Stimulated activated CD4-positive, alpha-beta T cell treated with anti-CD3 and anti-CD28 coated beads, TNF-alpha, amount 100 ng/mL, for 1 hour (primary cell): ENCODE measurements at places on chromosomes 7 and 10.

DNA sequence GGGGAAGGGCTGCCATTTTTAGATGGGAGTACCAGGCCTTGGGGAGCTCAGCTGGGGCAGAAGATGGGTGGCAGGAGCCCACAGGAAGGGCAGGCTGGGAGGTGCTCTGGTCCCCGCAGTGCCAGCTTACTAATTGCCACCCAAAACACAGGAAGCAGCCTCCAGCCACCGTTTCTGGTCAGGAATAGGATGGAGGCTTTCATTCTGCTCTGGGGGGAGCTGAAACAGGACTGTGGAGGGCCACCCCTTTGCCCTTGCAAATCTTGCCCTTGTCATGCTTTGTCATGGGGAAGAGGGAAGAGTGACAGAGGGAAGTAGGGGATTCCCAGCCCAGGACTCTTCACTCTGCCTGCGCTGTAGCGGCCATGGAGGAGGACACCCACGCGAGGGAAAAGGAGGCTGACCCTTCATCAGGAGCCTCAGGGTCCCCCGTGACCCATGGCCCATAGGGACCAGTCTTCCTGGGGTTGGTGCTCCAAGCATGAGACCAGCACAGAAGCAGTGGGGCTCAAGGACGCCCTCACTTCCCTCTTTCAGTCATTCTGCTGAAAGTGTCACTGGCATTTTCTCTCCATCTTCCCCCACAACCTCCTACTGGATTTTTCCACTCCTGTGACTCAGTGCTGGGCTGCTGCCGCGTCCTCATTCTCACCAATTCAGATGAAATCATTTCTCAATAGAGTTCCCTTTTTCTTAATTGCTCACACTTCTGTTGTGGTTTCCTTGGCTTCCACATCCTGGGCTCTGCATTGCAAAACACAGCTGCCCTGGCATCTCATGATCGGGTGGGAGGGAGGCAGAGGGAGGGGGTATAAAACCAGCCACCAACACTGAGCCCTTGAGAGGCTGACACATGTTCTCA lies 61.9 kb downstream of the MKI67 start:
- DNase-seq: peak; percentile 49

- no peak for DNase-seq
Observed at GRCh38 chr10:44893604-44894468, 17.3 kb upstream of the TMEM72 start.

GRCh38 chr10:93568105-93568390 lies 1.6 kb downstream of the FFAR4 start:
- no peak for DNase-seq

DNA sequence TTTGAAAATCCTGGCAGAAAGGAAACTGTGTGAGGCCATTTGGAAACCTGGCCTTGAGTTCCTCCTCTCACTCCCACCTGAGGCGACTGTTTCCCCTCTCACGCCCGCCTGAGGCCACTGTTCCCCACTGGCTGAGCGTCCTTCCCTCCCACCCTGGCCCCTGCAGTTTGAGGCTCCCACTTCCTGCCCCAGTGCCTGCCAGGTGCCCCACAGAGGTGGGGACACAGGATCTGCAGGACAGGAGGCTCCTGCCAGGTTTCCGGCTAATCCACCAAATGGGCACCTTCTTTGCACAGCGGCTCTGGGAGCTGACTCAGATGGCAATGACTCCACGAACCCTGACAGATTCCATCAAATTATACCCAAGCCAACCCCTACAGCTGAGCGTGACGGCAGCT lies 24.3 kb upstream of the LARP4B start:
- no peak for DNase-seq

DNA sequence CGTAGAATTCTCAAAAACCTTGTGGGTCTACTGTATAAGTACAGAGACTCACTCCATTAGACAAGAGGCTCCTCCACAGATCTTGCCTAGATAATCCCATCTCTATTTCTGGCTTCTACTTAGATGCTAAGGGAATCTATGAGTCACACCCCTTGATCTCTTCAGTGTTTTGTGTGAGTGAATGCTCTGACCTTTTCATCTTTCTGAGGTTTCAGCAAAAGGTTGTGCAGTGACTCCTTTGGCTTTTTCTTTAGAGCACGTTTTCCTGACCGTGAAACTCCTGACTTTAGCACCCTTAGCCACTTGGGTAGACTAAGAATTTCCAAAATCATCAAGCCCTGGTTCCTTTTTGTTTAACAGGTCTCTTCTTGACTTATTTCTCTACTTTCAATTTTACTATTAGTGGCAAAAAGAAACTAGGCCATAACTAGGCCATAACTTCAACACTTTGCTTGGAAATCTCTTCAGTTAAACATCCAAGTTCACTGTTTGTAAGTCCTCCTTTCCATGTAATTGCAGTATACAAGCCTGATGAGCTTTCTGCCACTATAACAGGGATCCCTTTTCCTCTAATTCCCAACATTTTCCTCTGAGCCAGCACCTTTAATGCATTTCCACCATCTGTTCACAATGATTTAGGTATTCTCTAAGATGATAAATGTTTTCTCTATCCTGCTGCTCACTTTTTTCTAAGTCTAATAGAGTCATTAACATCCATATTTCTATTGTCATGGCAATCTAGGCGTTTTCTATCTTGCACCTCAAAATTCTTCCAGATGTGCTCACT lies 19.4 kb downstream of the COPG2 start:
- DNase-seq: no peak

DNA sequence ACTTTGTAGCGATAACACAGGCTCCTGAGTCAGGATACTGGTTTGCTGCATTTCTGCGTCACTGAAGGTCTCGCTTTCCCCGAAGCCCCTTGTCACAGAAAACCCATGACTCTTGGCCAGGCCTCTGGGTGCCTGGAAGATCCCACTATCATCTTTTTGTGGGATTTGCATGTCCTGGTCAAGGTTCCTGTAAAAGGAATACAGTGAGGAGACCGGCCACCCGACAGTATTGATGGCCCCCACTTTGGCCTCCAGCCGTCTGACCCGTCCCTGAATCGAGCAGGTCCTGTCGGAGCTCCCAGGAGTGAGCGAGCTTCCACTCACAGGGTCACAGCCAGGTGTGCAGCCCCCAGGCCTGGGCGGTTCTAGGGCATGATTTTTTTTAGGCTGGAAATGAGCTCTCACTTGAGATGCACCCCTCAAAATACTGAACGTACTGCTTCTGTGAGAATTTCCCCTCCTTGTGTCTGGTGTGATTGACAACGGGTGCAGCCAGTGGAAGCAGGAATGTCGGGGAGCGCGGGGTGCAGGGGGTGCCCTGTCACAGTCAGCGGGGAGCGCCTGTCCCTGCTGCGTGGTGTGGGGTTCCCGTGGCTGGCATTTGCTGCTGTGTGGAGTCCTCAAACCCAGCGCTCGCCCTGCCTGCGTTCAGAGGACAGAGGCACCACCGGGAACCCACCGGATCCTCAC lies 75.8 kb downstream of the DNAJB6 start:
- no peak for DNase-seq

GRCh38 chr7:154928136-154929005 lies 74.6 kb downstream of the PAXIP1 start:
- no peak for DNase-seq

DNA sequence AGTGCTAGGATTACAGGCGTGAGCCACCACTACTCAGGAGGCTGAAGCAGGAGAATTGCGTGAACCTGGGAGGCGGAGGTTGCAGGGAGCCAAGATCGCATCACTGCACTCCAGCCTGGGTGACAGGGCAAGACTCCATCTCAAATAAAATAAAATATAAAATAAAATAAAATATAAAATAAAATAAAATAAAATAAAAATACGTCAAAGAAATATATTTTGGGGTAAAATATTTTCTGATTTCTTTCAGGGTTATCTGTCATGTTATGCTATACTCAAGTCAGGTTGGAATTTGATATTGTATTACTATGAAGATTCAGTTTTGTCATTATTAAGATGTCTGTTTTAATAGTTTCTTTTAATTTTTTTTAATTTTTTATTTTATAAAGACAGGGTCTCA lies 99.4 kb upstream of the GHITM start:
- no peak for DNase-seq

DNA sequence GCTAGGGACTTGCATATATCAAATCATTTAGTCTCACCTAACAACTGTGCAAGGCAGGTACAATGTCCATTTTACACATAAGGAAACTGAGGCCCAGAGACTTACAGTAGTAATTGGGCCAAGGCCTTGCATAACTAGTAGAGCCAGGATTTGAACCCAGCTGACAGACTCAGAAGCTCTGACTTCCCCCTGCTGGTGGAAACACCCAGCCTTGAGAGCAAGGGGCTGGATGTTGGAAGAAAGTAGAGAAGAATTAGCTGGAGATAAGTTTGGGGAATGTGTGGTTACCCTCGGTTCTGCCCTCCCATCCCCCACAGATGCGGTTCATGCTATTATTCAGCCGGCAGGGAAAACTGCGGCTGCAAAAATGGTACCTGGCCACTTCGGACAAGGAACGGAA lies 2.0 kb downstream of the AP1S1 start:
- no peak for DNase-seq

GRCh38 chr7:751826-752225 lies 24.7 kb upstream of the PRKAR1B start:
- no peak for DNase-seq

DNA sequence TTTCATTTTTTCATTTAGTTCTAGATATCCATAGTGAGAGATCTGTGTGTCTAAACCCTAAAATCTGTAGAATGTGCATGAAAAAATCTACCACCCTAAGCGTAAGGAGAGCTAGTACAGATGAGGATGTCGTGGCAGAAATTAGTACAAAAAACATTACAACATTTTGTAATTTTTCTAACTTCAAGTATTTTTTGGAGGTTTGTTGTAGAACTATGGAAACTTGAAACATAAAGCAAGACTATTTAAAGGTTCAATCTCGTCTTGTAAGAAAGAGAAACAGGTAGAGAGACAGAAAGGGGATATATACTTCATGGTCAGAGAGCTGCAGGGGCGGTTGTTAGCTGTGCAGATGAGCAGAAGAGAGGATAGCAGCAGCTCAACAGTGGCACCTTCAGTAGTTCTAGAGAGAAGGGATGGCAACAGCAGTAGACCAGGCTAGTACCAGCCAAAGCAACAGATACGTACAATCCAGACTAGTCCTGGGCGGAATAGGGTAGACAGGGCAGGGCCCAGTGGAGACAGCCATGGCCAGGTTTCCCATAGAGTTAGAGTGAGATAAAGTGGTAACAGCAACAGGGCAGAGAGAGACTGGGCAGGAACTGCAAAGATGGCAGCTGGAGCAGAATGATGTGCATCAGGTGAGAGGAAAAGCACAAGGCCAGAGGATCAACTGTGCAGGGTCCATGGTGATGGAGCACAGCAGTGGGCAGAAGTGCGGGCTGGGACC lies 145.2 kb downstream of the FRMD4A start:
- DNase-seq: no peak

GRCh38 chr7:30225863-30226613 lies 58.4 kb upstream of the ZNRF2 start:
- no peak for DNase-seq

GRCh38 chr7:105036217-105037168 lies 22.5 kb downstream of the KMT2E start:
- no peak for DNase-seq

GRCh38 chr10:397321-398068 lies 262.2 kb downstream of the ZMYND11 start:
- no peak for DNase-seq

DNA sequence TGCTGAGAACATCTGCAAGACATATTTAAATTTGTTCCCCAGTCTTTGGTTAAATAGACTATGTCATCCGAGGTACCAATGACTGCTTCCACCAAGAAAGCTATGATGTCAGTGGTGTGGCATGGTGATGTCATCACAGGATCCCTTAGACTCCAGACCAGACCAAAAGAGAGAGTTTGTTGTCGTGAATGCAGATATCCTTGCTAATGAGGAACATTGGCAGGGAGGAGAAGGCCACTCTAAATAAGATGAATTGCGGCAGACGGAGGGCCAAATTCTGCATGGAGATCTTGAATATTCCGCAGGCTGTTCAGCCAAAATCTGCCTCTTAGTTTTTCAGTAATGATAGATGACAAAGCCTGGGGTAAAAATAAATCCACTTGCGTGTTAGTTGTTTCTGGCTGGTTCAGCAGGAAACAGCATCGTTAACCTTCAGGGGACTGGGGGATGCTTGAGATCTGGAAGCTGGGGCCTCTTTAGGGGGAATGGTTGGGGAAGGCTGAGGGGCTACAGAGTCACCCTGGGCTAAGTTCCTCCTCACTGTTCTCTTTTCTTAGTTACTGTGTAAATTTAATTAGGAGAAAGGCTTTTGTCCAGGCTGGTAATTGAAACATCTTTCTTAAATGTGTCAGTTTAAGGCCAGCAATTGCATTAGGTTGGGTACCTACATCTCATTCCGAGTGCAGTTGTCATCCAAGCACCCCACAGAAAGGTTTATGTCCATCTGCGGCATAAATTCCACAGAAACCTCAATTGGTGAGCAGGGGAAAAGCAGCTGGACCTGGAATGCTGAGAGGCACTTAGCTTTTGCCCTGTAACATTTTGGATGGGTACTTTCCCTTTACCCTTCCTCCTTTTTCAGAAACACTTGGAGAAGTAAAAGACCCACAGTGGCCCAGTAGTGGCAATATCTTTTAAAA lies 11.6 kb upstream of the CAMK1D start:
- DNase-seq: no peak

GRCh38 chr10:98055841-98056516 lies 25.6 kb upstream of the CRTAC1 start:
- no peak for DNase-seq

DNA sequence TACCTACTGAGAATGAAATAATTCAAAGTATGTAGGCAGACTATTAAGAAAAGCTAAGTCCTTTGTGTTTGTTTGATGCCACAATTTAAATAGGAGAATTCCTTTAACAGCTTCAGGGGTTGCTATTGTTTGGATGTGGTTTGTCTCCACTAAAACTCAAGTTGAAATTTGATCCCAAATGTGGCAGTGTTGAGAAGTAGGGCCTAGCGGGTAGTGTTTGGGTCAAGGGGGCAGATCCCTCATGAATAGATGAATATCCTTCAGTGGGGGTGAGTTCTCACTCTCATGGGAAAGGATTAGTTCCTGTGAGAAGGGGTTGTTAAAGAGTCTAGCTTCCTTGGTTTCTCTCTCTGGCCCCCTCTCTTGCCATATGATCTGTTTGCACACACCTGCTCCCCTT lies 97.0 kb downstream of the HGF start:
- no peak for DNase-seq

DNA sequence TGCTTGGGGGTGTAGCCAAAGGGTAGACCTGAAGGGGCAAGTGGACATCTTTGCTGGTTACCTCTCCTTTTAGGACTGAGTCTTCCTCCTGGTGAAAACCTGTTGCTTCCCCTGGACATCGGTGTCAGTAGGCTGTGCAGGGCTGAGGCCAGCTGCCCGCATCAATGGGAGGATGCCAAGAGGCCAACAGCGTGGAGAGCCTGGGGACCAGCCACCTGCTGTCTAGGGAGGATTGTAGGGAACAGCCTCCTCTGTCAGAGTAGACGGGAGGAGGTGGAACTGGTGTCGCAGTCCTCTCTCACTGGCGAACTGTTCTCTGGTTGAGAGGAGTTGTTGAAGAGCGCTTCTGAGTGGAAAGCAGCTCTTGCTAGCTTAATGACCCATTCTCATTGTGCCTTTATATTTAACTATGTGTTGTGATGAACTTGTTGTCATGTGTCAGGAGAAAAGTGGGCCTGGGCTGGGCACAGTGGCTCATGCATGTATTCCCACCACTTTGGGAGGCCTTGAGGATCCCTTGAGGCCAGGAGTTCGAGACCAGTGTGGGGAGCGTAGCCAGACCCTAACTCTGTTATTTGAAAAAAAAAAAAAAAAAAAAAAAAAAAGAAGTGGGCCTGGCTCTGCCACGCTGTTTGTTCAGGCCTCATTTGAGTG lies 1.8 kb downstream of the SUFU start:
- DNase-seq: no peak
